Muscle of leg (tissue), 16 donors: ENCODE measurements at places on chromosomes 2 and 18. TPM values are rescaled to one million over a fixed set of nuclear protein-coding genes. Genes with fewer than 3 reads are reported as not detected.

The IL1R1 gene
- 7.5 TPM for total RNA-seq

The CELF4 gene
- 0.18 TPM for total RNA-seq

The TBR1 gene
- total RNA-seq = not detected

The RAD51AP2 gene
- under 0.01 TPM for total RNA-seq

The DSC1 gene
- total RNA-seq = under 0.01 TPM

The MDH1B gene
- total RNA-seq = 0.40 TPM

The ARHGAP25 gene
- total RNA-seq = 3.1 TPM

The TMEM198 gene
- total RNA-seq = 1.2 TPM

The SCN2A gene
- total RNA-seq = 0.04 TPM

The OSBPL6 gene
- total RNA-seq = 3.3 TPM

The SATB2 gene
- 1.2 TPM for total RNA-seq

The LMAN2L gene
- 27.4 TPM for total RNA-seq

The NTSR2 gene
- not detected for total RNA-seq

The UGT1A1 gene
- not detected for total RNA-seq

The MBD2 gene
- 26.5 TPM for total RNA-seq
